Hematopoietic multipotent progenitor cell treated with erythropoietin and hydrocortisone succinate and interleukin-3 and kit ligand, for 15 days (in vitro differentiated cells): ENCODE measurements at places on chromosomes 12 and 14.

- no peak for DNase-seq
These were observed 152.2 kb upstream of the PARP11 start for GRCh38 chr12:4025181-4026019.

GRCh38 chr12:3554371-3555115, 63.5 kb downstream of the PRMT8 start:
- no peak for DNase-seq

GRCh38 chr12:127811988-127812387, 455.0 kb upstream of the TMEM132C start:
- no peak for DNase-seq

DNA sequence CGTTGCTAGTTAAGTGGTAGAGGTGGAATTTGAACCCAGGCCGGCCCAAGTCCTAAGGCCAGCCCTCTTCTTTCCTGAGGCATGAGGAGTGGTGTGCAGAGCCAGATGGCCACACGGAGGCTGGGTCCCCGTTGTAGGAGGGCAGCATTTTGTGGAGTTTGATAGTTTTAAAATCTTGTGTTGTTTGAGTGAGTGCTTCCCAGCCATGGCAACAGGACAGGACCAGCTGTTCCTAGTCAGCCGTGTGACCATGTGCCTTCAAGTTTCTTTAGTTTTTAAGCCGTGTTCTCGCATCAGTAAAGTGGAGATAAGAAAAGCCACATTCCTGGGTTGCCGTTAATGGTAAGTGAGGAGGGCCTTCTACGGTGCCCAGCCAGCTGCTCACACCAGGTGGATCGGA, 44.4 kb downstream of the UBE3B start:
- DNase-seq = no peak

DNA sequence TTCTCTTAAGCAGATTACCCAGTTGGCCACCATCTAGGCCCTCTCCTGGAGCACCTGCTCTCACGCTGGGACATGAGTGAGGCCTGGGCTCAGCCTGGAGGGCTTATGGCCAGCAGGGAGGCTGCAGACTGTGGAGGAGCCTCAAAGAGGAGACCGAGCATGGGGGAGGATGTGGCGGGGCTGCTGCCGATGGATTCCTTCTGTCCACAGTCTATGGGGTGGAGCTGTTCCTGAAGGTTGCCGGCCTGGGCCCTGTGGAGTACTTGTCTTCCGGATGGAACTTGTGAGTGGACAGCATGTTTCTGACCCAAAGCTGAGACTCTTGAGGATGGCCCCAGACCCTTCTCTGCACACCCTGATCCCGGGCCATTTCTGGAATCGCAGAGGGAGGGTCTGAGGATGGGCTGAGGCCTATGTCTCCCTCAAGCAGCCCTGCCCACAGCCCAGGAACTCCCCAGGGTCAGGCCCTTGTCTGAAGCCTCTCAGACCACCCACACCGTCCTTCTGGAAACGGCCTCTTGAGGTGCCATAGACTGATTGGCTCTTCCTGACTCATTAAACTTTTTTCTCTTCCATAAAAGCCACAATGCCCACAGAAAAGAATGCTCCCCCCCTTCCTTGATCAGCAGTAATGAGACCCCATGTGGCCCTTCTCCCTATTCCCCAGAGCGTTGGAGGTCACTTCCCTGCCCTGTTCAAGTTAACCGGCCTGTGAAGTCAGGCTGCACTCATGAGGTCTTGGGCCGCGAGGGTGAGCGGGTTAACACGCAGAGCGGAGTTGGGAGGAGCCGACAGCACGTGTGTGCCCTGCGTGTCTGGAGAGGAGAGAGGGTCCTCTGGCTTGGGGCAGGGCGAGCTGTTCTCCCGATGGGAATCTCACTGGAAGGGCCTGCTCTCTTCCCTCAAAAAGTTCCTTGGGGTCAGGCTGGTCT, 49.0 kb downstream of the SLC8B1 start:
- no peak for DNase-seq

- DNase-seq = no peak
These were observed 9.9 kb downstream of the SOCS2 start for GRCh38 chr12:93582351-93582750.

GRCh38 chr14:69298131-69299071, 38.4 kb downstream of the GALNT16 start:
- DNase-seq = no peak

DNA sequence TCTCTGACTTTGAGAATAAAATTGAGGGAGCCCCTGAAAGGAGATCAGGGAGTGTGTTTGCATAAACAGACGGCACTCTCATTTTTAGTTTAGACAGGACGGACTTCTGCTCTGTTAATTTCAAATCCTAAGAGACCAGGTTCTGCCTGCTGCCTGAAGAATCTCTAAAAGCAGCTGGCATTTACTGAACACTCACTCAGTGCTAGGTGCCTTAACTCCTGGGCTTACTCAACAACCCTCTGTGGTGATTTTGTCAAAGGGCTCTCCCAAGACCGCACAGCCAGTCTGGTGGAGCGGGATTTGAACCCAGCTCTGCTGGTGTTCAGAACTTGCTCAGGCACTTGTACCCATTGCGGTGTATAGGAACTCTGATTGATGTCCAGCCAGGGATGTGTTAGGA, 2.2 kb downstream of the ORAI1 start:
- DNase-seq = no peak

DNA sequence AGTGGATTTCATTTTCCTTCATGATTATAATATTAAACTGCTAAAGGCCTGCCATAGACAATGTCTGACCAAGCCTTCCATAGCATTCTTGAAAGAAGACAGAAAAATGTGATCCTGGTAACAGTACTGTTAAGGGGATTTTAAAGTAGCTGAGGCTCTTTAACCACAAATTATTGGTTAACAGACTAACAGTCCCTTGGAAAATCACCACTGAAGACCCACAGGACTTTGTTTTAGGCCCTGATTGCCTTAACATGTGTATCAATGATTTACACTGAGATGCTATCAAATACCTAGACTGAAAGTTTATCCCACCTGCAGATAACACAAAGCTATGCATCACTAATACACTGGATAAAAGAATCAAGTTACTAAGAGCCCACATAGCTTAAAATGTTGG, 6.0 kb downstream of the KRT79 start:
- no peak for DNase-seq

DNA sequence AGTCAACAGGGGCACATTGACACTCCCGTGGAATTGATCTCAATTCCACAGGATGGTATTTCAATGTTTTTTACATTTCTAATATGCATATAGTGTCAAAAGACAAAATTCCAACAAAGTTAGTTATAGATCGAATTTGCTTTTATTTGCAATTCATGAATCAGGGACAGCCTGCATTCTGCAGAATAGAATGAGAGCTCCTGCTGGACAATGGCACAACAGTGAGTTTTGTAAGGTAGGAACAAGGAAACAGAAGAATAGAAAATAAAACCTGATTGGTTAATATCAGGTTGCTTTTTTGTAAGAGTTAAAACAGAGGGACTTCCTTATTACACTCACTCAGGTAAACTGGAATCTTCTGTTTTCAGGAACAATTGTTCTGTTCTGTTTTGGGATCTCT, 32.8 kb upstream of the NEDD1 start:
- DNase-seq = no peak

- DNase-seq = no peak
These were observed 250.5 kb downstream of the ZFP36L1 start for GRCh38 chr14:68542346-68542745.

DNA sequence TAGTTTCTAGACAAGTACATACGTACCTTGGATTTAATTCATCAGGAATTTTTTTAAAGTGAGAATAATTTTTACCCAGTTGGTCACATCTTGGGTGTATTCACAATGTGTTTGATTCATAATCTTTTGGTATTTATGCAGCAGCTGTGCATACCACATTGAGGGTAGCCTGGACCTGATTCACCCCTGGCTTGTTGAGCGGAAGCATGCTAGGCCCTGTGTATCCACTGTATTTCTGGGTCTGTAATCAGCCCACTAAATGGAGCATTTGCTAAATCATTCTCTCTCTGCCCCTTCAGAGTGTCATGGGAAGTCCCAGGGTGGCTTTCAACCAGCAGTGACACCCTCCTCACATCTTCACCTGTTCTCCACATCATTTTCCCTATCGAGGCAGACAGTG, 203.8 kb upstream of the RGS6 start:
- DNase-seq = no peak

DNA sequence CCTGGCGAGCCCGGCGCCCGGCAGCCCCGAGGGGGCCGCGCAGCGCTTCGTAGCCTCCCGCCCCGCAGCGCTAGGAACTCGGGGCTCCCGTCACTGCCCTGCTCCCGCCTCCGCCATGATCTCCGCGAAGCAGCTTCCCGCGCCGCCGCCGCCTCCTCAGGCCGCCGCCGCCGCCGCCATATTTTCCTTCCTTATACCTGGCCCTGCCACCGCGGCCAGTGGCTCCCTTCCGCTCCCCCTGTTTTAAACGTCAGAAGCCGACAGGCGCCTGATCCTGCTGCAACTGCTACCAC, 286 bp downstream of the PPP4R3A start:
- no peak for DNase-seq

GRCh38 chr12:50538182-50538581, 33.4 kb downstream of the DIP2B start:
- DNase-seq = no peak

GRCh38 chr12:25241167-25242020, 9.3 kb downstream of the KRAS start:
- peak; percentile 71 for DNase-seq

DNA sequence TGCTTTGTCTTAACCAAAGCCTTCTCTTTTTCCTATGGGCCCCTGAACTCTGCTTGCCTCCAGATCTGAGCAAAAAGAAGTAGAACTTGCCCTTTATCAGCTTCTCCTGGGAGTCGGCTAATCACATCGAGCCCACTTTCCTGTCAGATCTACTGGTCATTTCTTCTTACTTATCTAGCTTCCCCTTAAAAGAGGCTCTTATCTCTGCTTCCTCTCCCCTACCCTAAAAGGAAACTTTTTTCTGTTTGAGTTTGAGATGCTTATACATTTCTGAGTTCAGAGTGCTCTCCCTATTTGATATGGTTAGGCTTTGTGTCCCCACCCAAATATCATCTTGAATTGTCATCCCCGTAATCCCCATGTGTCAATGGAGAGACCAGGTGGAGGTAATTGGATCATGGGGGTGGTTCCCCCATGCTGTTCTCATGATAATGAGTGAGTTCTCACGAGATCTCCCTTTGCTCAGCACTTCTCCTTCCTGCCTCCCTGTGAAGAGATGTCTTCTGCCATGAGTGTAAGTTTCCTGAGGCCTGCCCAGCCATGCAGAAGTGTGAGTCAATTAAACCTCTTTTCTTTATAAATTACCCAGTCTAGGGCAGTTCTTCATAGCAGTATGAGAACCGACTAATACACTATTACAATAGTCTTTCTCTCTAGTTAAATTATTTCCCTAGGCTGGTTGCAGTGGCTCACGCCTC, 114.7 kb upstream of the AMN1 start:
- no peak for DNase-seq

- DNase-seq = no peak
These were observed 19.3 kb downstream of the FOXN3 start for GRCh38 chr14:89397569-89398230.

GRCh38 chr12:91577586-91578539, 395.2 kb upstream of the DCN start:
- no peak for DNase-seq

GRCh38 chr14:36424478-36425102, 95.4 kb downstream of the NKX2-1 start:
- DNase-seq = no peak
